Cortex of kidney (tissue), 1 donor: ENCODE measurements at places on chromosomes 12 and 14.

GRCh38 chr12:5499566-5500330, 67.8 kb downstream of the NTF3 start:
- DNase-seq, result no peak

GRCh38 chr12:128715485-128715884, 108.3 kb downstream of the SLC15A4 start:
- no peak for DNase-seq

DNA sequence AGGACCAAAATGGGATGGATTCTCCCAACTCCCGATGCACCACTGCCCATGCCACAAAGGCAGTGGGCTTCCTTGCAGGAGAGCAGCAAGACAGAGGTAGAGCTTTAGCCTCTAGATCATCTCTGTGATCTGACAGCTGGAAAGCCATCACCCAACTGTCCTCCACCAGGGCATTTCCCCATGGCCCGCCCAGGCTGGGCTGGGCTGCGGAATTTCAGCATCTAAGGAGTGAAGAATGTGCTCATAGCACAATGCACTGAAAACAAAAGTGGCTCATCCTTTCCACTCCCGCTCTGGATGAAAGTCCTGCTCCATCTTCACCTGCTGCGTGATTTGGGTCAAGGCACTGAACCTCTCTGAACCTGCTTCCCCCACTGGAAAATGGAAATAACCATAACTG, 5.6 kb downstream of the SYNE3 start:
- DNase-seq, result no peak

- DNase-seq, result no peak
Measured at GRCh38 chr12:47361389-47362021, 281.7 kb upstream of the AMIGO2 start.

DNA sequence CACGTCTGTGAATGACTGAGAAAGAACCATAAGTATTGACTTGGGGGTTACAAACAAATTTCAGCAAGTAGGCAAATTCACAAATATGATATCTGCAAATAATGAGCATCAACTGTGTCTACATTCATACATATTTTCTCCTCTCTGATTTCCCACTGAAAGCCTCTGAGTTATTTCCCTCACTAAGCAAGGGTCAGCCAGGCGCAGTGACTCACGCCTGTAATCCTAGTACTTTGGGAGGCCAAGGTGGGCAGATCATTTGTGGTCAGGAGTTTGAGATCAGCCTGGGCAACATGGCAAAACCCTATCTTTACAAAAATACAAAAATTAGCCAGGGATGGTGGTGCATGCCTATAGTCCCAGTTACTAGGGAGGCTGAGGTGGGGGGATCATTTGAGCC, 80.8 kb downstream of the SLC25A21 start:
- no peak for DNase-seq

GRCh38 chr12:105259226-105259625, 23.3 kb upstream of the APPL2 start:
- no peak for DNase-seq

DNA sequence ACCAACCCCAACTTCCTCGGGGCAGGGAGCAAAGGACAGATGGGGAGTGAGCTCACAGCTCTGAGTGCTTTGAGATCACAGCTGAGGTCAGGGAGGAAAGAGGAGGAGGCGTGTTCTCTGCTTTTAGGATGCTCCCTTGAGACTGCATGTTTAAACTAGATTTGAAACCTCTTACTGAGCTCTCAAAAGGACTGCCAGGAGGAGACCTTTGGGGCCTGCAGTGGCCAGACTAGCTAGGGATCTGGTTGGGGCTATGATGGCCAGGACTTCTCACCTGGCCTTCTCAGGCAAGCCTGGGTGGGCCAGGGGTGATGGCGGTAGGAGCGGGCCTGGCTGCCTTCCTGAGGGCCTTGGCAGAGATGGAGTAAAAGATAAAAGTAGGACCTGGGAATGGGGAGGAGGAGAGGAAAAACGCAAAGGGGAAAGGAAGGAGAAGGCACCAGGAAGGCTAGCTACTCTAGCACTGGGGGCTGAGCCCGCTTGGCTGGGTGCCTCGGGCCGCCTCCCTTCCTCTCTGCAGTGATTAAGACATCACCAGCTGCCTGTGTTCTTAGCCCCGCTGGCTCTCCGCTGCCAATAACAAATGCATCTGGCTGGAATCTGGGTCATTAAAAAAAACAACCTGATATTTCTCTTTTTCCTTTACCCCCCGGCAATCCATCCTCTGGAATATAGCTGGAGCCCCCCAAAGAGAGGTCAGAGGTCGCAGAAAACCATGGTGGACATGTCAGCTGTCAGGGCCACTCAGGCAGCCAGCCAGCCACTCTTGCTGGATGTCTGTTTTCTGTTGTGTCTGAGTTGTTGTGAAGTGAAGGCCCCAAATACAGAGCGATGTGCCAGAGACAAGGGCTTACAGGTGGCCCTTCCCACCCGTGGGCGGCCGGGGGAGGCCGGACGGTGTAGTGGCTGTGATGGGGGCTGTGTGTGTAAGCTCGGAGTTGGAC, 141.3 kb downstream of the TSPAN9 start:
- no peak for DNase-seq

DNA sequence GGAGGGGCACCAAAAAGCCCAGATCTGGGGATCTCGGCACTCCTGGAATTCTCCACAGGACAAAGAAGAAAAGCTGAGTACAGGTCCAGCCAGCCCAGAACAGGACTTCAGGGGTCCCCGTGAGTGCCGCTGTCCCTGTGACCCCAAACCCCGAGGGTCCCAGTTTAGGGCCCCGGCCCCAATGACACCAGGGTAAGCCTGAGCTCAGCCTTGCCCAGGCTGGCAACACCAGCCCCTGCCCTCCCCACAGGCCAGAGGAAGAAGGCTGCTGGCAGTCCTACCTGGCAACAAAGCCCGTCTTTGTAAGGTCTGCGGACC, 1.8 kb downstream of the CDK2AP1 start:
- DNase-seq, result no peak

GRCh38 chr14:101207897-101208296, 304.4 kb upstream of the RTL1 start:
- no peak for DNase-seq

DNA sequence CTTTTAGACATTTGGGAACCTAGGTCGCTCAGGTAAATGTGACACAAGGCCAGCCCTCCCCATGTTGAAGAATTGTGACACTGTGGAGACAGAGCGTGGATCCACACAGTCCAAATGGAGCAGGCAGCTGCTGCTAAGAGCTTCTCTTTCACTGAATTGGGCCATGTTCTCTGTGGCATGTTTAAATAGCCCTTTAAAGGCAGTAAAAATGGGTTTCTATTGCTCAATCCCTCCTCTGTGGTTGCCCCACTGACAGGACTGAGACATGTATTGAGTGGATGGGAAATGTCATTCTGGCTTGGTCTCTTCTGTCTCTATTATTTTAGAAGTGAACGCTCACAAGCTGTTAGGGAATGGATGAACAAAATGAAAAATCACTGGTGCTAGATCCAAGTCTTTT, 84.0 kb upstream of the PRICKLE1 start:
- DNase-seq, result no peak

DNA sequence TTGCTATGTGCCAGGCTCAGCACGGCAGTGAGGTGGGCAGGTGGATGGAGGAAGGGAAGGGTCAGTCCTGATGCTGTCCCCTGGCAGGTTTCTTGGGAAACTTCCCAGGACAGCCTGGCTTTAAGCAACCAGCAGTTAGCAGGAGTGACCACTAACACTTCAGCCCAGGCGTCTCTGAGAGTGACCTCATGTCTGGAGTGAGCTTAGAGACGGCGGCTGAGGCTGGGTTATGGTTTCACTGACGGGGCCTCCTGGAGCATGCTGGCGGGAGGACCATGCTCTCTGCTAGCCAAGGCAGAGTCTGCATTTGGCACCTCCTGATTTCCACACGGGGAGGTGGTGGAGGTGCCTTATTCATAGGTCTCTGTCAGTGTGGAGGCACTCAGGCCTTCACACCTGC, 2.5 kb downstream of the HHIPL1 start:
- DNase-seq, result no peak

- no peak for DNase-seq
Measured at GRCh38 chr12:1778911-1779310, 41.5 kb upstream of the LRTM2 start.

GRCh38 chr12:103632554-103633216, 45.6 kb downstream of the STAB2 start:
- DNase-seq, result no peak

- DNase-seq, result no peak
Measured at GRCh38 chr12:124613151-124613585, 45.8 kb upstream of the NCOR2 start.

DNA sequence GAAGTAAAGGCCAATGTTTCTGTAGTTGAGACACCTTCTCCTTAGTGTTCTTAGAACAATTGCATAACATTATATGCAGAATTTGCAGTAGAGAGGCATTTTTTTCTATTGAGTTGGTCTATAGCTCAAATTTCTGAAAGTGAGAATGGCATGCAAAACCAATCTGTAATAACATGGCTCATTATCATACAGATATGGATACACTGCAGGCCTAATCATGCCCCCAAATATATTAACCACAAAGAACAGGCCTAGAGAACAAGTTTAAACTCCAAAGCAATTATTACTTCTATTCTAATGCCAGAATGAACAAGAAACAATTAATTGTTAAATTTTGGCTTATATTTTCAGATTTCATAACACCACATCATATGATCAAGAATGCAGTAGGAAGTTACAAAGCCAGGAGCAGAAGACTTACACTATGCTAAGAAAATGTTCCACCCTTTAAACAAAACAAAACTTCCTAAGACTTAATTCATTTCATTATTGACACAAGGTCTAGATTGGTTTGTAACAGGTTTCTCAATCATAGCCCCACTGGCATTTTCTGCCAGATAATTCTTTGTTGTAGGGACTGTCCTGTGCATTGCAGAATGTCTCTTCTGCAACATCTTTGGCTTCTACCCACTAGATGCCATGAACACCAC, 26.9 kb downstream of the TMTC1 start:
- no peak for DNase-seq

GRCh38 chr12:43143278-43143677, 408.7 kb downstream of the ADAMTS20 start:
- no peak for DNase-seq

- no peak for DNase-seq
Measured at GRCh38 chr12:119461636-119462214, 127.2 kb downstream of the CCDC60 start.

DNA sequence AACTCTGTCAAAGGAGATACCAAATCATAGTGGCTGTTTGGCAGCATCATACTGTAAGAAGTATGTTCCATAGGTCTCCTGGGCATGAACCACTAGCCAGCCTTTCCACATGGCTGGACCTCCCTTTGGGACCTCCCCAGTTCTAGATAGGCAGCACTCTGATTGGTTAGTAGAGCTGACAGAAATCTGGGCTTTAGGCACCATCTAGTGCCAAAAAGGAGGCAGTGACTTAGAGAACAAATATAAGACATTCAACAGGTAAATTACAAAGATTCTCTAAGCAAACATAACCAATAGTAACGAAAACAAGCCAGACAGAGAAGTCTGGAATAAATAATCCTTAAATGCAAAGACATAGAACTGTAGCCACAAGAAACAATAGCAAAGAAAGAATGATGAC, 148.0 kb upstream of the PDE3A start:
- no peak for DNase-seq

GRCh38 chr14:73055251-73055650, 3.1 kb upstream of the RBM25 start:
- no peak for DNase-seq

- DNase-seq, result no peak
Measured at GRCh38 chr12:89980236-89980635, 271.6 kb upstream of the ATP2B1 start.

GRCh38 chr12:52631676-52632459, 13.5 kb upstream of the KRT73 start:
- DNase-seq, result no peak

DNA sequence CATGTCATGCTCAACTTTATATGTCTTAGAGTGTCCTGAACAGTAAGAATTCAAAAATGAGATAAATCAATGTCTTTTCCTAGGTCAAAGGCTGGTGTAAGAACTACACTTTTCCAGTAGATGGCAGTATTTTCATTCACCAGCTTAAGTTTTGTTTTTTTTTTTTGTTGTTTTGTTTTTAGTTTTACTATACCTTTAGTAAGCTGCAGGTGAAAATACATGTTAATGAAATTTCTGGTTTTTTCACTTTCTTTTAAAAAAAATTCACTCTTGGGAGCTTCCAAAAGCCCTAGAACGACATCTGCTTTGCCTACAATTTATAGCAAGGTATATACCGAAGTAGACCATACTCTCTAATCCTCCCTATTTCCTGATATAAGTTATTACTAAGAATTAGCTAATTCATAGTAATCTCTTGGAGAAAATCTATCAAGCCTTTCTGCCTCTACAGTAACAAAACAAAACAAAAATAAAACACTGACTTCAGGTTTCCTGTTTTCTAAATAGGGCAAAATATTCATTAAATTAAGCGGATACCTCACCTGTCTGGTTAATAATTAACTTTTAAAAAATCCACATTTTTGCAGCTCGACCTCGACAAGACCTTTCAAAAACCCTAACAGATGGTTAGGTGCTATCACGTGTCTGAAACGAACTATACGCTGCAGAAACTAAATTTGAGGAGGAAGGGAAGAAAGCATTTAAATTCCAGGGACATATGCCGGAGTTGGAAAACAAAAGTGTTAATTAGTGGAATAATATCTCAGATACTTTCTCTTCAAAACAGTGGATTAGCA, 2.7 kb upstream of the SAMD4A start:
- no peak for DNase-seq

- no peak for DNase-seq
Measured at GRCh38 chr14:25680934-25681333, 631.0 kb upstream of the STXBP6 start.

GRCh38 chr12:132492522-132492921, 2.6 kb downstream of the FBRSL1 start:
- DNase-seq, result no peak

GRCh38 chr12:52054231-52054832, 3.1 kb downstream of the NR4A1 start:
- no peak for DNase-seq

DNA sequence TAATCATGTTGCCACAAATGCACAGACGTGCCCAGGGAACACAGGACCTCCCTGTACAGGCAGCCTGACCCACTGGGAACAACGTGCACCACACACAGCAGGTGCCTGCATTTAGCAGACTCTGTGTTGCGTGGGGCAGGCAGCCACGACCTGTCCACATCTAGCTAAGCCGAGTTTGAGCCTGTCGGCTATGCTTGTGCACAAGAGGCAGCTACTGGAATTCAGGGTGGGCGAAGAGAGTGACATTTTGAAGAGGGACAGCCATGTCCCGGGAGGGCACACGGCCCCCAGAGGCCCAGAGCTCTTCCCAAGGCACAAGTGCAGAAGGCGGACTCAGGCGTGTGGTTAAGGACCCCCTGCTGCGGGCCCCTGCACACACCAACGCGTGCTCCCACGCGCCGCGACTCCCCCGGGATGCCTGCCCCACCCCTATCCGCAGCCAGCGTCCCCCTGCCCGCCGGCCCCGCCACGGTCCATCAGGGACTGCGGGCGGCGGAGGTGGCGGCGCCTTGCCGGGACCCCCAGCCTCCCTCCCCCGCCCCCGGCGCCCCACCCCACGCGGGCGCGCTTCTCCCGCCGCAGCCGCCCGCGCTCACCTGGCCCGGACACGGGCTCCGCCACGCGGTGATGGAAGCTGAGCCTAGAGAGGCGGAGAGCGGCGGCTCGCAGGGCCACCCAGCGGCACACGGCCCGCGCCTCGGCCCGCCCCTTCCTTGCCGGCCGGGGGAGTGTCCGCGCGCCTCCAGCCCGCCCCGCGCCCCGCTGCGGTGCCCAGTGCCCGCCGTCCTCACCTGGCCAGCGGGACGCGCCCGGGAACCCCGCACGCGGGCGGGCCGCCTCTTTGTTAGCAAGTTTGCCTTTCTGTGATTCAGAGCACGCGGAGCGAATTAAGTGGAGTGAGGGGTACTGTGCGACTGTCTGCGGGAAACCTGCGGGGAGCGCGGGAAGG, 125.3 kb upstream of the PRMT8 start:
- no peak for DNase-seq
